Kasumi-1 (cell line): ENCODE measurements at places on chromosomes 3 and 15.

DNA sequence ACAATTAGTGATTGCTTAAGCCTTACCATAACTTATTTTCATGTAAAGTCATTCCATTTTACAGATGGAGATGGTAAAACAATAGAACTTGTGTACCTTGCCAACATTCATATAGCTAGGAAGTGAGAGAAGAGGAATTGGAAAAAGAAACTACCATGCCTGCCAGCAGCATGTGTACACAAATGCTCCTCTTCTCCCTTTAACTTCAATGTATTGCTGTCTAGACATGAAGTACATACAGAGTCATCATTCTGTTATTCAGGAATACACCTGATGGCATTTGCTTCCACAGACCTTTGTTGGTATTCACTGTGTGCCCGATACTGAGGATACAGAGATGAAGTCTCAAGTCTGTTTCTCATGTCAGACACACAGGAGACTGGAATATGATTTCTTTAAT is 7.1 kb upstream of the TMEM207 start:
- DNase-seq, result no peak

DNA sequence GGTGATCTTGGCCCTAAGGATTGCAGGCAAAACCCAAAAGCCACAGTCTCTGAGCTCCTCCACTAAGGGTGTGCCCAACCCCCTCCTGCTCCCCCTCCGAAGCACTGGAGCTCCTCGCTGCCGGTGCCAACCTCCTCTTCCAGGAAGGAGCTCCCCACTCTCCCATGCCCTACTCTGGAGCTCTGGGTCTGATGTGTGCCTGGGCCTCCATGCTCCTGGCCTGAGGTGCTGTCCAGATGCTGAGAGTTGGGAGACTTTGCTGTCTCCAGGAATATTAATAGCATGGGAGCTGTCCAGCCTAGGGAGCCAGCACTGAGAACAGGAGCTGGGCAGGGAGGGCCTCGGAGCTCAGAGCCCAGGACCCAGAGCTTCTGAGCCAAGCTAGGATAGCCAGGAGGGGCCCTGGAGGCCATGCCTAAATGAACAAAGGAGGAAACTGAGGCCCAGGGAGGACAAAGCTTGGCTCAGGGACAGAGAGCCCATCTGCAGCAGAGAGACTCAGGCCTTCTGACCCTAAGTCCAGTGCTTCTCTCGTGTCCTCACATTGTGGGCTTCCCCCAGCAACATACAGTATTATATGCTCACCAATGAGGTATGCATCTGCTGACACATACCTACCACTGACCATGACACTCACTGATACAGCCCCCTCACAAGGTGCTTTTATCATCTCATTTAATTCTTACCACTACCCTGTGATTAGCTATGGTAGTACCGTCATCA is 36.9 kb upstream of the HERC1 start:
- DNase-seq, result peak; percentile 71

- DNase-seq, result no peak
These were observed 167.2 kb downstream of the ISL2 start for GRCh38 chr15:76503804-76504203.

GRCh38 chr3:43285644-43286043 is 696 bp upstream of the SNRK start:
- no peak for DNase-seq

GRCh38 chr15:94442480-94442879 is 211.1 kb downstream of the MCTP2 start:
- DNase-seq, result no peak
